ENCODE measurements at places on chromosomes 3 and 15. TPM values are rescaled to one million over a fixed set of nuclear protein-coding genes. Genes with fewer than 3 reads are reported as not detected.

- no peak for DNase-seq
- no peak overlapping the region for H3K27ac ChIP-seq
- no peaks in the 10 kb centered on the region for H3K36me3 ChIP-seq
- H3K4me1 ChIP-seq = peaks cover 12% of the 10 kb centered on the region
Measured at GRCh38 chr15:63337046-63337445, 44.6 kb downstream of the CA12 start.

The ARPP21 gene
- polyA plus RNA-seq = not detected

- H3K36me3 ChIP-seq = no peaks in the 10 kb centered on the region
- DNase-seq = no peak
- no peaks in the 10 kb centered on the region for H3K27me3 ChIP-seq
Measured at GRCh38 chr3:182812123-182812522, 18.8 kb downstream of the ATP11B start.

The CSPG4 gene
- 0.36 TPM for polyA plus RNA-seq

DNA sequence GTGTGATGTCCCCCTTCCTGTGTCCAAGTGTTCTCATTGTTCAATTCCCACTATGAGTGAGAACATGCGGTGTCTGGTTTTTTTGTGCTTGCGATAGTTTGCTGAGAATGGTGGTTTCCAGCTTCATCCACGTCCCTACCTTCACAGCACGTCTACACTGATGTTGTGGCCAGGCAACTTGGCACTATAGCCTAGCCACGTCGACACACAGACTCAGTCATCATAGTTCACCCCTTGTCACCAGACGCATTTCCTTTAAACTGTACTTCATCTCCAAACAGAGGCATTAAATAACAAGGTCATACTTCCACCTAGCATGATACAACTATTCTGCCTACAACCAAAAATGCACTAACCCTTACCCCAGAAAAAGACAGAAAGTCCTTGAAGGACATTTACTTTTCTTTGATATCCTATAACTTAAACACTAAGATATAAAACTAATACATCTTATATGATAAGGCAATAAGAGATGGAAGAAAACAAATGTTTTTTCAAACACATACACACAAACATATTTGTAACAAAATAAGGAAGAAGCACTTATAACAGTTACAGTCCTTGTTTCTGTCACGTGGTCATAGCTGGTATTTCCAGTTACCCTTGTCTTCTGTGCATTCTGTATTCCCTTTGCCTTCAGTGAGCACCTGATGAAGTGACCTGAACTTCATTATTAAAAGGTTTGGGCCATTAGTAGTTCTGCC lies 121.4 kb downstream of the KLF13 start:
- peaks cover 3% of the 10 kb centered on the region for H3K4me1 ChIP-seq
- H3K27me3 ChIP-seq = no peaks in the 10 kb centered on the region
- H3K4me3 ChIP-seq = no peak overlapping the region
- DNase-seq = no peak
- no peaks in the 10 kb centered on the region for H3K36me3 ChIP-seq
